LoVo (cell line): ENCODE measurements at places on chromosomes 2 and 18.

DNA sequence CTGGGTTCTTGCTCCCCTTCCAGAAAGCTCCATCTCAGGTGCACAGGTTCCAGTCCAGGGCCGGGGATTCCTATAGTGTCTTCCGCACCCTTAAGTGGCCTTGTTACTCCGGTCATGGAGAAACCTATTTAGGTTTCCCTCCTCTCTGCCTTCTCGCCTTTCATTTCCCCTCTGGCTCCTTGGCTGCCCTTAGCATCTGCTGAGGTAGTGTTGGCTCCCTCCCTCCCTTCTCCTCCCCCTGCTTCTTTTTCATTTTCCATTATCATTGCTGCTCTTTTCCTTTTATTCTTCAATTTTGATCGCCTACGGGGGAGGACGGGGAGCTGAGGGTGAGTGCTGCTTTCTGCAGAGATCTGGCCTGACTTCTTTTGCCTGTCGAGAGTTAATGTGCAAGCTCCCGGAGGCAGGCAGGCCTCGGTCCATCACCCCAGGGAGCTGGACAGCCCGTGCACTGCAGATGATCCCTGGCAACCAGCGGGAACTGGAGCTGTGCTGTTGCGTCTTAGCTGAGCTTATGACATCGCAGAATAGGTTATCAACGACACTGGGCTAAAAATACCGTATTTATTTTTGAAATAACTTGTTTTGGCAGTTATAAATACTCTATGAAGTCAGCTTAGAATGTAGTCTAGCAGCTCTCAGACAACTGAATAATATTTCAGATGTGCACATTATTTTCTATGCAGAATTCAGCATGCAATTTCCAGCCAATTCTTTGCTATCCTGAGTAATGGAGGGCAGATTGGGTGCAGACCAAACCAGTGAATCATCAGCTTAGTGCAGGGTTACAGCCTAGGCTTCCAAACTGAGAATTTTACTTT, 141.9 kb downstream of the SLC4A3 start:
- DNase-seq: no peak

DNA sequence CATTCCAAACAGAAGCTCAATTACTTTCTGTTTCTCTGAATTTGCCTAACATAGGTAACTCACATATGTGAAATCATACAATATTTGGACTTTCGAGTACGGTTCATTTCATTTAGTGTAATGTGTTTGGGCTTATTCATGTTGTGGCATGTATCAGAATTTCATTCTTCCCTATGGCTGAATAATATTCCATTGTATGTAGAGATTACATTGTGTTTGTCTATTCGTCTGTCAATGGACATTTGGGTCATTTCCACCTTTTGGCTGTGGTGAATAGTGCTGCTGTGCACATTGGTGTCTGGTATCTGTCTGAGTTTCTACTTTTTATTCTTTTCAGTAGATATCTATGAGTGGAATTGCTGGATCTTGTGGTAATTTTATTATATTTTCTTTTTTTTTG, 43.9 kb downstream of the LBH start:
- no peak for DNase-seq

GRCh38 chr2:108579623-108580022, 45.4 kb downstream of the LIMS1 start:
- no peak for DNase-seq

DNA sequence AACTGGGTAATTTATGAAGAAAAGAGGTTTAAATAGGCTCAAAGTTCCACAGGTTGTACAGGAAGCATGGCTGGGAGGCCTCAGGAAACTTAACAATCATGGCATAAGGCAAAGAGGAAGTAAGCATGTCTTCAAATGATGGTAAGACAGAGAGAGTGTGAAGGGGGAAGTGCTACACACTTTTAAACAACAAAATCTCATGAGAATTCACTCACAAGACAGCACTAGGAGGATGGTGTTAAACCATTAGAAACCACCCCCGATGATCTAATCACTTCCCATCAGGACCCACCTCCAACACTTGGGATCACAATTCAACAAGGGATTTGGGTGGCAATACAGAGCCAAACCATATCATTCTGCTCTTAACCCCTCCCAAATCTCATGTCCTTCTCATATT, 34.9 kb downstream of the CFAP210 start:
- DNase-seq: no peak

- no peak for DNase-seq
Measured at GRCh38 chr2:71833272-71833671, 314.4 kb downstream of the CYP26B1 start.

DNA sequence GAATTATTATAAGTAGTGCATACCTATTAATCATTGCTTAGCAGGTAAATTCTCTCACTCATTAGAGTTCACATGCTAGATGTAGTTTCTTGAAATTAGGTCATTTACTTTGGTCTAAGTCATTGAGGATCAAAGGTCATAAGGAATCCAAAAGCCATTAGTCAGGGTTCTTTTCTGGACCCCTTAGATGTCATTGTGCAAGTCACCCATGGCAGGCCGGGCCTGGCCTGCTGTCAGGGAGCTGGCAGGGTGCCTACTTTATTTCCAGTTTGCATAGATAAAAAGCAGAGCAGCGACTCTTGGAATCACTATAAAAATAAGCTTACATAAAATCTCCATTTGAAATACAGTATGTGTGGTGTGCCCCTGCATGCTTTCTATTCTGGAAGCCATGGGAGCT, 91.3 kb downstream of the MEIS1 start:
- DNase-seq: no peak

DNA sequence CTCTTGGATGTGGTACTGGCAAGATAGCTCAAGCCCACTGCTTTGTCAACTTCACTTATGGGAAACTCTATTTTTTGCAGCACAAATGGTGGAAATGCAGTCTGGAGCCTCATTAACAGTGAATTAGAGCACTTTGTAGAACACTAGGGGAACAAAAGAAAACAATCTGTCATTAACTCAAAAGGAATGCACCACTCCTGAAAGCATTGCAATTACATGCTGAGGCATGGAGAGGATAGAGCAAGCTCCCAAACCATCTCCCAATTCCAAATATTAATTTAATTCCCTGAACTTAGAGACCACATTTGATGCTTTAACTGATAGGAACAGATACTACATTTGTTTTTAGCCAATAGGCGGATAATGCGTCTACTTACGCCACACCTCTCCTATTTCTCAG, 32.8 kb upstream of the TANC1 start:
- no peak for DNase-seq

DNA sequence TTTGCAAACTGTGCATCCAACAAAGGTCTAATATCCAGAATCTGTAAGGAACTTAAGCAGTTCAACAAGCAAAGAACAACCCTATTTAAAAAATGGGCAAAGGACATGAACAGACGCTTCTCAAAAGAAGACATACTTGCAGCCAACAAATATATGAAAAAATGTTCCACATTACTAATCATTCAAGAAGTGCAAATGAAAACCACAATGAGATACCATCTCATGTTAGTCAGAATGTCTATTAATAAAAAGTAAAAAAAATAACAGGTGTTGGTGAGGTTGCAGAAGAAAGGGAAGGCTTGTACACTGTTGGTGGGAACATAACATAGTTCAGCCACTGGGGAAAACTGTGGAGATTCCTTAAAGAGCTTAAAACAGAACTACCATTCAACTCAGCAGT, 126.2 kb downstream of the NAT8 start:
- DNase-seq: no peak

GRCh38 chr2:56687169-56687568, 503.4 kb downstream of the CCDC85A start:
- DNase-seq: no peak

DNA sequence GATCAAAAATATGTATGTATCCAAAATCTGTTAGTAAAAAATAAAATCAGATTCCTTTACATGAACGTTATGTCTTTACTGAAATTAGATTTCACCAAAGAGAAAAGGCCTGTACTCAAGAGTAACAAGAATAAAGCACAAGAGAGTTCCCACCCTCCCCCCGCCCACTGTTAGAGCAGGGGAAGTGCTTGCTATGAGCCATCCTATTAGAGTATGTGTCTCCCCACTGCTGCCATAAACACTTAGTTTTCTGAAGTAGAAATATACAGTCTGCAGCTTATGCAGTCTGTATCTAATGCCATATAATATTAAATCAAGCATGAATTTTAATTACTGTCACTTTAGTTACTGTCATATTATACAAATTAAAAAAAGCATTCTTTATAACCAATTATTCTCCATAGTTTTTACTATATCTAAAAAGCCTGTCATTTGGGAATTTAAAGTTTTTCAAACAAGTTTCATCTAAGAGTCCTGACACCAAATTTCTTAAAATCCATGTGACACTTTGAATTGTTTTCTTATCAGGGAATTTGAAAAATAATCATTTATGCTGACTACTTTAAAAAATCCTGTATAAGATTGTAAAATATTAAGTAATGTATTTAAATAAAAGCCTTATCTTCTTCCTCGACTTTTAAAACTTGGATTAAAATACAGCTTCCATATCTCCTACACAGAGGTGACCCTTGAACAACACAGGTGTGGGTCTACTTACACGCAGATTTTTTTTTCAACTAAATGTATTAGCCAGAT, 51.8 kb upstream of the GPR75 start:
- DNase-seq: no peak

DNA sequence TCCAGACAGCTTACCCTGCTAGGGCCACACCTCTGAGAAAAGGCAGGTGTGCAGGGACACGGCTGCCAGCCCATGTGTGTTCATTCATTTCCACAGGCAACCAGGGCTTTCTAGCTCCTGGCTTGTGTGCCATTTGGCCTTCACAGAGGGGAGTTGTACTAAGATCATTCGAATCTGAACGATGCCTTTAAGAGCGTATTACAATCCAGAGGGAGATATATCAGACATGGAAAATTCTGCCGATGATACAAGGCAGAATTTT, 64.2 kb upstream of the OTOF start:
- no peak for DNase-seq

DNA sequence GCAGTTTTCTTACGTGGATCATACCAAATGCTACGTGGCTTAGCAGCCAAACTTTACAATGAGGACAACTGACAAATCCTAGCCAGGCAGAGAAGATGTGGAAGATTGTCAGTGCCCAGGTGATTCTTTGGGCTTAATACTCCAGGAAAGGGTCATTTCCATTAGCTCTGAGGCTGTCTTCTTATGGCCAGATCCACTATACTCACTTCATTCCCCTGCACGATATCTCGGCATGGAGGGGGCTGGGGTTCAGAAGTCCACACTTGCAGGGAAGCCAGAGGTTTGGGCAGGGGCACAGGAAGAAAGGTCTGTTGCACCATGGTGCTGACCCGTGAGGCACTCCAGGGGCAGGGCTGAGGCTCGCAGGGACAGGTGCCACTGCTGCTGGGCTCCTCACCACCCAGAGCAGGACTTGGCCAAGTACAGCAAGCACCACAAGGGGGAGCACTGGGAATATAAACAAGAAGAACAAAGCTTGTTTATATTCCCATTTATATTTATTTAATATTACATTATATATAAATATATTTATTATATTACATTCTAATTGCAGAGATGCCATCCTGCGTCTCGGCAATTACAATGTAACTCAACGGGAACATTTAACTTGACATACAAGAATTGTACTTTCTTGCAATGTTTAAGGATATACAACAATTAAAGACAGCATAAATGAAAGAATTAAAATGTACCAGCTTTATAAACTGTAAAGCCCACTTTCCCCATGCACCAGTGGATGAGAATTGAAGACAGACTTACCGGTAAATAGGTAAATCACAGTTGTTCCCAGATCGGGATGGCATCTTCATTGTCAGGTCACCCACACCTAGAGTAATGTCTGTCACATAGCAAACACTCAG, 27.2 kb downstream of the CLUL1 start:
- peak; percentile 67 for DNase-seq

- DNase-seq: no peak
Measured at GRCh38 chr2:216084547-216084946, 2.8 kb downstream of the TMEM169 start.

DNA sequence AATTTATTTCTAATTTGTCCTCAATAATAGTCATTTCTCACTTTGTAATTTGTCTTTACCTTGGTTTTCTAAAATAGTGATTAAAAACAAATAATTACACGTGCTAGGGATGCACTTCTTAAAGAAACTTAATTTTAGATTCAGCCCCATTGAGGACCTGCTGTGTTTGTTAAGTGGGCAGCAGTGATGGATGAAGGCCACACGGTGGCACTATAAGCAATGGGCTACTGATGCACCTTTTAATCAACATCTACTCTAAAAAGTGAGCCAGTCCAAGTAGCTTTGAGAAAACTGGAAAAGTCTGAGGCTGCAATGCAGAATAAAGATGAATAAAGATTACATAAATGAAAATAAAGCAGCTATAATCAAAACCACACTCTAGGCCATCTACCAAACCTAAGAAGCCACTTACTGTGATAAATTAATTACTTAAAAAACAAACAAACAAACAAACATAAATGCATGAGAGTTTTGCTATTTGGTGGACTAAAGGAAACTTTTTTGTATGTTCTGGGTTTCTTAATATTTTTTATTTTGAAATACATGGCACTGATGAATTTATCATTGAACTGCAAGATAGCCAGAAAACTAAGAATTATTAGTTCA, 89.3 kb downstream of the PDE11A start:
- DNase-seq: peak; percentile 46

GRCh38 chr18:74244554-74244953, 47.2 kb downstream of the CYB5A start:
- DNase-seq: no peak

DNA sequence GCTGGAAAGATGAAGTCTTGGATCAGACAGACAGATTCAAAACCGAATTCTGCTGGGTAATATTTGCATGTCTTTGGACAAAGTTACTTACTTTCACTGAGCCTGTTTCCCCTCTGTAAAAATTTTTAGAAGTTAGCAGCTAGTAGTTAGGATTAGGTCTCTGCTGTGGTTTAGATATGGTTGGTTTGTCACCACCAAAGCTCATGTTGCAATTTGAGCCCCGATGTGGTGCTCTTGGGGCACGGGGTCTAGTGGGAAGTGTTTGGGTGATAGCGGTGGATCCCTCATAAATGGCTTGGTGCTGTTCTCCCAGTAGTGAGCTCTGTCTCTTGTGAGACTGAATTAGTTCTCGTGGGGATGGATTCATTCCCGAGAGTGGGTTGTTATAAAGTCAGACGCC, 38.9 kb upstream of the PNO1 start:
- no peak for DNase-seq

DNA sequence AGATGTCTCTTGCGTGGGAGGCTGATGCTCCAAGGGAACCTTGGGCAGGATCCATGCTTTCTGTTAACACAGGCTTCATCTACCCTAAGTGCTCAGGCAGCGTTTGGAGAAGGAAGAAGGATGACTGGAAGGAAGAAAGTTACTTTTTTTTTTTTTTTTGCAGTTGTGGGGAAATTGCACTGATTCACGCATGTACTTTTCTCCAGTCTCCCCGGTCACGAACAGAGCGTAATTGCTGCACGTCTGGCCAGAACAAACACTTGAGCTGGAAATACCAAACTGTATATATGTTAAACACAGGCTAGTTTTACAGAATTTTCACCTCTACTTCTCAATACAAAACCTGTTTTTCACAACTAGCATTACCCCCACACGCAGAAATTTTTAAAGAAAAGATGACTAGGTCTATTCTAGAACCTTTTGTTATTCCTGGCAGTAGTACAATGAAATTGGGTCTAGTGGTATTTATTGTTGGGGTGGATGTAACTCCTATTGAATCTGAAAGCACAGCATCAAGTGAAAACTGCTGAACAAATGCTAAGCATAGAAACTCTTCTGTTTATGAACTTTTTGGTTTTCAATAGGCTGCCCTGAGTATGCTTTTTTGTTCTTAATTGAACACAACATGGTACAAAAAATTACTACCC, 9.3 kb upstream of the SCYGR5 start:
- no peak for DNase-seq
